Vagina (tissue), 2 donors: ENCODE measurements at places on chromosomes 13 and 19.

DNA sequence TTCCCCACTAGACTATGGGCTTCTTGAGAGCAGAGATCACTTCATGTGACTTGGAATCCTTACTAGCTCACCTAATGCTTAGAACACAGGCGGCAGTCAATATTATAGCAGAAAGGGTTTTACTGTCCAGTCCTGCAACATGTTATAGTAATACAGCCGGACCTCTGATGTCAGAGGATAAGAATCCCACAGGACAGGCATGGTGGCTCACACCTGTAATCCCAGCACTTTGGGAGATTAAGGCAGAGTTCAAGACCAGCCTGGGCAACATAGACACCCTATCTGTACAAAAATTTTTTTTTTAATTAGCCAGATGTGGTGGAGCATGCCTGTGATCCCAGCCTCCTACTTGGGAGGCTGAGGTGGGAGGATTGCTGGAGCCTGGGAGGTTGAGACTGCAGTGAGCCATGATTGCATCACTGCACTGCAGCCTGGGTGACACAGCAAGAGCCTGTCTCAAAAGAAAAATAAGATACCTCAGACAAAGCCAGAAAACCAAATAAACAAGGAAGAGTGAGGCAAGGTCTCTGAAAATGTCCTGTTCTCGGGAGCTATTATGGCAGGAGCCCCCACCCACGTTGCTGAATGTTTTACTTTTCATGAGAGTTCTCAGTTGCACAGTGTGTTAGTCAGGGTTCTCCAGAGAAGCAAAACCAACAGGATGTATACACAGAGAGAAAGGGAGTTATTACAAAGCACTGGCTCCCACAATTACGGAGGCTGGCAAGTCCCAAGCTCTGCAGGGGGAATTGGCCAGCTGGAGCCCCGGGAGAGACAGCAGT, 100.8 kb downstream of the UBL3 start:
- DNase-seq: no peak

DNA sequence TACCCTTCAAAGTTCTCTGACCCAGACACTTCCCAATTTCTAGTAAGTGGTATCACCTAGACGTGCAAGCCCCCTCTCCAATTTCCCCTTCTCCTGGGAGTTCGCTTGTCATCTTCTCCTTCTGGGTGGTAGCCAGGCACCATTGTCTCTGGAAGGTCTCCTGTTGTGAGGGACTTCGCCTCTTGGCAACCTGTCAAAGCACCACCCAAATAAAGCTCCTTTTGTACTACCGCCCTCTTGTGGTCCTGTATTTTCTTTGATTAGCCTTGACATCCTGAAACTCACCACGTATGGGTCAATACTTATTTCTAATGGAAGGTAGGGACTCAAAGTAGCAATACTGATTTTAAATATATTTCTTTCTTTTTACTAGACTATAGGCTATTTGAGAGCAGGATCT, 8.2 kb downstream of the GPC5 start:
- DNase-seq: no peak

DNA sequence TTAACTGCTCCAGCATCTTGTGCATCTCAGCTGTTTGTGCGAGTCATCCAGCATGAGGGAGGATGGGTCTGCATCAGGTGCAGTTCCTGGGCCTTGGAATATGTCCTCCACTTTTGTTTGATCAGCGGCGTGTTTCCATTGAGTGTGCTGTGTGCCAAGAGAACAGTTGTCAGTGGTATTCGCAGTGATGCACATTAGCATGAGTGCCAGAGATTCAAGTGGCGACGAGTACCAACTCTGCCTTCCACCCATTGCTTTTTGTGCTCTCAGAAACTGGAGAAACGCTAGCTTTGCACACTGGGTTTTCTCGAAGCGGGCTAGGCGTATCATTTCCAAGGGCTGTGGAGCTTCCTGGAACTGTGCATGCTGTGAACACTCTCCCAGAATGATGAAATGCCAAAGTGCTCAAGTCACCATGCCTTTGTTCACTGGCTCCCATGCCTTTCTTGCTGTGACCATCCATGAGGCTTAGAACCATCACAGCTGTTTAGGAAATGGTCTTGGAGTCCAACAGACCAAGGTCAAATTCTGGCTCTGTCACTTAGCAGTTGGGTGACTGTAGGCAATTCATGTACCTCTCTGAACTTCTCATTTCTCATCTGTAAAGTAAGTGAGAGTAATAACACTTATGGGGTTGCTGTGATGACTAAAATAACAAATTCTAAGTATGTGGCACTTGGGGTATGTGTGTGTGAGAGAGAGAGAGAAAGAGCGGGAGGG, 18.4 kb downstream of the LRCH1 start:
- DNase-seq: peak; percentile 44

- DNase-seq: no peak
These were observed 3.5 kb upstream of the RPS9 start for GRCh38 chr19:54197121-54197520.

DNA sequence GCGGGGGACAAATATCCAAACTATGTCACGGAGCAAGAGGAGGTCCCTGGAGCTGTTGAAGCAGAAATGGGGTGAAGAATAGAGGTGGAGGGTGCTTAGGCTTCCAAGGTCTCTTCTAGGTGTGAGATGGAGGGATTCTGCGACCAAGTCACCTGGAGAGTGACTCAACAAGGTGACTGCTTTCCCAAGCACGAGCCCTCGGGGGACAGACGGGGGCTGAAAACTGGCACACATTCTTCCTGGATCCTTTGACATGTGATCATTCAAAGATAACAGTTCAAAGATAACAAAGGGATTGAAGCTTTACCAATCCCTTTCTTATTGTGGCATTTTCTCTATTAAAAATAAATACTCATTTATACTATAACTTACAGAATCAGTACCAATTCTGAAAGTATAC, 2.2 kb upstream of the TEX101 start:
- no peak for DNase-seq

DNA sequence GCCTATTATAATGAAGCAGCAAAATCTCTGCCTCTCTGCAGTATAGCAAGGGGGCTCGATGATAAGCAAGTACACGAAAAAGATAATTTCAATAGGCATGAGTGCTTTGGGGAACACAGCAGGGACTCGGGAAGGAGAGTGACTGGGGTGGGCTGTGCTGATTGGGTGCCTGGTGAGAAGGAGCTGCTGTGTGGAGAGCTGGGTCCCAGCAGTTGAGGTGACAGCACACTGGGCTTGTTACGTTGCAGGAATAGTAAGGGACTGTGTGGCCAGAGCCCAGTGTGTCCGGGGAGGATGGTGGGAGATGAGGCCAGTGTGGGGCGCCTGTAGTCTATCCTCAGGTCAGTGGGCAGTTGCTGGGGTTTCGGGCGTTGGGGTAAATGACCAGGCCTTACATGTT, 17.4 kb downstream of the WDR62 start:
- no peak for DNase-seq

DNA sequence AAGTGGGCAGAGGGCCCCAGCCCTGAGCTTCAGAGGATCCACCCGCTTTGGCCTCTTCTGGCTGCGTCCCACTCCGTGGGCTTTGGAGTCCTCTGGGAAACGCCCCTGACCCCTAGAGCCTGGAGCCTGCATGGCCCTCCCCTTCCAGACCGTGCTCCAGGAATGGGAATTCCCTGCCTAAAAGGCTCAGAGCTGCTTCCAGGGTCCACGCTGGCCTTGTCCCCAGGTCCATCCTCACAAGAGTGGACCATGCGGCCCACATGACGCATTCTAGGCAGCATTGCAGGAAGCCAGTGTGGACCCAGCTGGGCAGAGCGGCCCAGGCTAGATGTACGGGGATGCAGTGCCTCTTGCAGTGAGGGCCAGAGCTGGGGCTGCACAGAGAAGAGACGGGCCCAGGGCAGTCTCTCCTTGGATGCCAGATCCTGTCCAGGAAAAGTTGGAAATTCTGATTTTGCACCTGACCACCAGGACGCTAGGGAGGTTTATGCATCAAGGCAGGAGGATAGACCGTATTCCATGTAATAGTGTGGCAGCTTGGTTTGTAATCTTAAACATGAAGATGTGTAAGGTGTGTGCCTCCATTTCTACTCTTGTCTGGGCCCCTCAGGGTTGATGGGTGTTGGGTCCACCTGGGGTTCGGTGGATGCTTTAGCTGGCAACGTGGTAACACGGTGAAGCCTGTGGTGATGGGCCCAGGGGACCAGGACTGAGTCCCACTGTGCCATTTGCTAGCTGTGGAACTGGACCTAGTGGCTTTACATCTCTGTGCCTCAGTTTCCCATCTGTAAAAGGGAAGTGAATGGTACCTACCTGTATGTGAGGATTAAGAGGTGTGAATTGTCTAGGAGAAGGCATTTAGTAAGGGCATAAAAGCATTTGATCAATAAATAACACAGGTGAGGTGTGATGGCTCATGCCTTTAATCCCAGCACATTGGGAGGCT, 14.8 kb upstream of the FXYD3 start:
- DNase-seq: no peak

DNA sequence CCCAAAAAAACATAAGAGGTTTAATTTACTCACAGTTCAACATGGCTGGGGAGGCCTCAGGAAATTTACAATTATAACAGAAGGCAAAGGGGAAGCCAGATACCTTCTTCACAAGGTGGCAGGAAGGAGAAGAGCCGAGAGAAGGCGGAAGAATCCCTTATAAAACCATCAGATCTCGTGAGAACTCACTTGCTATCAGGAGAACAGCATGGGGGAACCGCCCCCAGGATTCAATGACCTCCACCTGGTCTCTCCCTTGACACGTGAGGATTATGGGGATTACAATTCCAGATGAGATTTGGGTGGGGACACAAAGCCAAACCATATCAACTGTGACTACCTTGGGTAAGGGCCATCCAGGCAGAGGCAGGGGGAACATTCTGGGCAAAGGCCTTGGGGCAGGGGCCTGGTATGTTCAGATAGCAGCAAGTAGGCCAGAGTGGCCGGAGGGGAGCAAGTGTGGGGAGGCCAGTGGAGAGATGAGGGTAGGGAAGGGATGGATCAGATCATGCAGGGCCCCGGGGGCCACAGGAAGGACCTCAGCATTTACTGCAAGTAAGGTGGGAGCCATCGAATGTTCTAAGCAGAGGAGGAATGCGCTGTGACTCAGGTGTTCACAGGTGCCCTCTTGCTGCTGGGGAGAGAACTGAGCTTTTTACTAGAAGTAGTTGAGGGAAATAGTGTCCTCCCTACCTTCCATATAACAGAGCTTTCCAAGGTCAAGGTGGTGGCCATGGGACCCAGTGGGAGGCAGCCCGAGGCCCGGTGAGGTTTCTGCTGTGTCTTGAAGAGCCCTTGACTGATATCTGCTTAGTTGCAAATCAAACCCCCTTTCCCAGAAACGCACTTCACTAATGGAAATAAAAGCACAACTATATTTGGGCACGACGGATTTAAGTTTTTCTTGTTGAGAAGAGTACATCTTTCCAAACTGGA, 18.0 kb downstream of the RAB3D start:
- no peak for DNase-seq

GRCh38 chr19:18478545-18479311, 40.8 kb upstream of the ISYNA1 start:
- DNase-seq: no peak

GRCh38 chr13:22369840-22370239, 699.0 kb downstream of the FGF9 start:
- no peak for DNase-seq

- DNase-seq: no peak
These were observed 14.7 kb upstream of the FPR3 start for GRCh38 chr19:51780270-51780669.

- no peak for DNase-seq
These were observed 28.2 kb downstream of the IGFL2 start for GRCh38 chr19:46176116-46176860.

DNA sequence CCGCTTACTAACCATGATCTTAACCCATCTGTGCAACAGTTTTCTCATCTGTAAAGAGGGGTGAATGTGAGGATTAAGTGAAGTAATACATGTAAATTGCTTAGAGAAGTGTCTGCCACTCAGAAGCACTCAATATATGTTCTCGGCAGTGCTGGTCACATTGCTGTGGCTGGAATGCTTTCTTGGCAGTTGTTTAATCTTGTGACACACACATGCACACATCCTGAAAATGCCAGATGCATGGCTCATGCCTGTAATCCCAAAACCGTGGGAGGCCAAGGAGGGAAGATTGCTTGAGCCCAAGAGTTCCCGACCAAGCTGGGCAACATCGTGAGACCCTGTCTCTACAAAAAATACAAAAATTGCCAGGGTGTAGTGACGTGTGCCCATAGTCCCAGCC, 4.9 kb upstream of the DMKN start:
- no peak for DNase-seq

DNA sequence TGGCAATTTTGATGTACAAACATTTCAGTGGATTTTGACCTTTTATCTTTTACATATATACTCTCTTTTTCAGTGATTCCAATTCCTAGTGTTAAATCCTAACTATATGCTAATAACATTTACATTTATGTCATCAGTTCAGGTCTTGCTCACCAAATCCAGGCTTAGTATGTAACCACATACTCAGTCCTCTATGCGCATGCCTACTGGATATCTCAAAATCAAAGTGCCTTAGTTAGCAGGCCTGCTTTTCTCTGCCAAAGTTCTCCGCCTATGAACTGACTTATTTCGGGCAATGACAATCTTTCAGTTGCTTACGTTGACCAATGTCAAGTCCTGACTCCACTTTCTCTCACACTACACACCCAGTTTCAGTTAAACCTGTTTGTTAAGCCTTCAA, 478.5 kb upstream of the SLITRK1 start:
- DNase-seq: no peak

- DNase-seq: no peak
These were observed 1.3 kb downstream of the ZNF780A start for GRCh38 chr19:40089462-40089861.

DNA sequence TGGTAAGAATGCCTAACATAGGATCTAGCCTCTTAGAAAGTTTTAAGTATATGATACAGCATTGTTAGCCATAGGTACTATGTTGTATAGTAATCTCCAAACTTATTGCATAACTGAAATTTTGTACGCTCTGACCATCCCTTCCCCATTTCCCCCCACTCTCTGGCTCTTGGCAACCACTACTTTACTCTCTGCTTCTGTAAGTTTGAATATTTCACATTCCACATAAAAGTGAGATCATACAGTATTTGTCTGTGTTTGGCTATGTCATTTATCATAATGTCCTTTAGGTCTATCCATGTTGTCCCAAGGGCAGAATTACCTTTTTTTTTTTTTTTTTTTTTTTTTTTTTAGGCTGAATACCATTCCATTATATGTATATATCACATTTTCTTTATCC, 396.9 kb downstream of the DLEU7 start:
- DNase-seq: no peak

DNA sequence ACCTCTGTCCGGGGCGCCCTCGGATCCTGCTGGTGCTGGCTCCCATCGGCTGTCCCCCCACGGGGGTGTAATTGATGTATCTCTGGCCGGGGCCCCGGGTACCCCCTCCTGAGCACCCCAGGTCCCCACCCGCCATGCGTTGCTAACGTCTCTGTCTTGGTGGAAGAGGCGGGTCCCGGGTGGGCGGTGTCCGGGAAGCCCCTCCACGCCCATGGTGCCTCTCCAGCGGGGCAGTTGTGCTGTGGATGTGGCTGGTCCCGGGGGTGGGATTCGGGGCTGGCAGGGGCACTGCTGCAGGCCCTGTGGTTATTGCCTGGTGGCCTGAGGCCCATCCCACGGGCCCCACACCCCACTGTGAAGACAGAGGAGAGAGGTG, 4.9 kb downstream of the DIRAS1 start:
- no peak for DNase-seq

GRCh38 chr13:20513466-20513995, 12.1 kb downstream of the CRYL1 start:
- no peak for DNase-seq

GRCh38 chr13:102176846-102177245, 225.0 kb downstream of the FGF14 start:
- DNase-seq: no peak

- no peak for DNase-seq
These were observed 3.4 kb upstream of the POMP start for GRCh38 chr13:28655561-28655960.
